ENCODE measurements at places on chromosomes 3 and 15.

- DNase-seq, result no peak
These were observed 35.9 kb upstream of the IREB2 start for GRCh38 chr15:78402061-78402610.

DNA sequence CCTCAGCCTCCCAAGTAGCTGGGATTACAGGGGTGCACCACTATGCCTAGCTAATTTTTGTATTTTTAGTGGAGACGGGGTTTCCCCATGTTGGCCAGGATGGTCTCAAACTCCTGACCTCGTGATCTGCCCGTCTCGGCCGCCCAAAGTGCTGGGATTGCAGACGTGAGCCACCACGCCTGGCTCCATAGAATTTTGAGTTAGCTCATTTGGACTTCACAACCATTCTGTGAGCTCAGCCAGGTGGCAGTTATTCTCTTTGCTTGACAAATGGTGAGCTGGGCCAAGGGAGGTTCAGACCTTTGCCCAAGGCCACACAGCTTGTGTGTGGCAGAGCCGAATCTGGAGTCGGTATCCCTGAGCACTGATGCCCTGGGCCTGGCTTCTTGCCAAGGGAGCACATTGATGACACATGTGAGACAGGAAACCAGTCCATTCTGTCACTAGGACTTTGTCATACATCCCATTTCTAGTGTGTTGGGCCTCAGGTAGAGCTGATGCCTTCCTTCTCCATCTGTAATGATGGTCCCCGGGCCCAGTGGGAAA lies 17.6 kb downstream of the PODXL2 start:
- DNase-seq, result no peak

DNA sequence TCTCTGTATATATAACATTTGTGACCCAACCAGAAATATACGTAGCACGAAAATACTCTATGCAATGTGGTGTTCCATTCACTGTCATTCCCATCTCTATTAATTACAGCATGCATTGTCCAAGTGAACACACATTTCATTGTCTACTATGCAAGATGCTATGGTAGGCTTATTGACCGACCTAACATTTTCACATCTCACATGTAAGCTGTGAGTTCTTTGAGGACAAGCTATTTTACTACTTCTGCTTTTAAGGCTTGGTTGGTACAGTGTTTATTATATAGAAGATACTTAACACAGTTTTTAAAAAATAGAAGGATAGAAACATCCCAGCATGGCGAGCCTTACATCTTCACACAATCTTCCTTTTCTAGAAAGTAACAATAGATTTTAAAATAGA lies 164.4 kb downstream of the KLHL25 start:
- DNase-seq, result no peak

DNA sequence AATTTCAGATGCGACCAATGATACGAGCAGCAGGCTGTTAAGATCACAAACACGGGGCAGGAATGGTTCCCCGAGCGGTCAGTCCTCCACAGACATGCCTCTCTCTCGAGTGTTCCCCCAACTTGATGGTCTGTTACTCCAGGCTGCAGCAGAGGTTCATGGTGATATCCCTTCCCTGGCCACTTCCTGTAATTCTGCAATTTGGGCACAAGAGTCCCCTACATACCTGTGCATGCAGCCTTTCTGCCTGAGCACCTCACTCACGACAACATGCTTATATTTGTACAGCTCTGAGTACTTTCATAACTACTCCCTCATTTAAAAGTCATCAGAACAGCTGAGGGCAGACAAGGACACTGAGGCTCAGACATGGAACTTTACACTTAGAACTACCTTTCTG lies 408.1 kb upstream of the NR2F2 start:
- no peak for DNase-seq

GRCh38 chr3:126508564-126508964 lies 9.0 kb downstream of the UROC1 start:
- DNase-seq, result no peak

- DNase-seq, result no peak
These were observed 5.0 kb downstream of the SPRED1 start for GRCh38 chr15:38257676-38258075.

GRCh38 chr3:124156866-124157712 lies 165.2 kb upstream of the ROPN1 start:
- DNase-seq, result no peak

- peak; percentile 41 for DNase-seq
These were observed 7.0 kb upstream of the BMF start for GRCh38 chr15:40115670-40116093.

DNA sequence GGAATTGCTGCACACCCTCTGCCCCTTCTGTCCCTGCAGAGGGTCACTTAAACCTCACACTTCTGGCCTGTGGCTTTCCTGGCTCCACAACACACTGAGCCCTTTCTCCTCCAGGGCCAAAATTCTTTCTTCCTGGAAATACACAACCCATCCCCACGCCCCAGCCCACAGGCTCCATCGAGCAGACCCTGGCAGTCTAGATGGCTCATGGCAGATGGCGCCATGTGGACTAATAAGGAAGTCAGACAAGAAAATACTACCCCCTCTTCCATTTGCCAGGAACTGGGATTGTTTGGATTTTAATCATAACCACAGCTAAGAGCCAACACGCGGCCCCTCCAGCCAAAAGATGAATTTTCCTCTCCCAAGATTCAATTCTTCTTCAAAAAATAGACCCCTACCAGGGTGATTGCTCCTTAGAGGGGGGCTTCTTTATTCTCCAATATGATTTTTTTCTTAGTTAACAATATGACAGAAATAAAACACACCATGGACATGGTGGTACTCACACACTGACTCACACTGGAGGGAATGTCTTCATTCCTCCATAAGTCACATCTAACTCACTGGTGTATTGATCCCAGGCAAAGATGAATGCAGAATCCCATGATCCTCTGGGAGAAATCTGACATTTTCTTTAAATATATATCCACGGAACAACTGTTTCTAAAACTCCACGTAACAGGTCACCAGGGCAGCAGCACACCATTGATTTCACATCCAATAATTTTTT lies 111.5 kb downstream of the NTRK3 start:
- no peak for DNase-seq

- no peak for DNase-seq
These were observed 212.0 kb downstream of the MEIS2 start for GRCh38 chr15:36888011-36888992.

- no peak for DNase-seq
These were observed 177.7 kb downstream of the UACA start for GRCh38 chr15:70585707-70586034.

DNA sequence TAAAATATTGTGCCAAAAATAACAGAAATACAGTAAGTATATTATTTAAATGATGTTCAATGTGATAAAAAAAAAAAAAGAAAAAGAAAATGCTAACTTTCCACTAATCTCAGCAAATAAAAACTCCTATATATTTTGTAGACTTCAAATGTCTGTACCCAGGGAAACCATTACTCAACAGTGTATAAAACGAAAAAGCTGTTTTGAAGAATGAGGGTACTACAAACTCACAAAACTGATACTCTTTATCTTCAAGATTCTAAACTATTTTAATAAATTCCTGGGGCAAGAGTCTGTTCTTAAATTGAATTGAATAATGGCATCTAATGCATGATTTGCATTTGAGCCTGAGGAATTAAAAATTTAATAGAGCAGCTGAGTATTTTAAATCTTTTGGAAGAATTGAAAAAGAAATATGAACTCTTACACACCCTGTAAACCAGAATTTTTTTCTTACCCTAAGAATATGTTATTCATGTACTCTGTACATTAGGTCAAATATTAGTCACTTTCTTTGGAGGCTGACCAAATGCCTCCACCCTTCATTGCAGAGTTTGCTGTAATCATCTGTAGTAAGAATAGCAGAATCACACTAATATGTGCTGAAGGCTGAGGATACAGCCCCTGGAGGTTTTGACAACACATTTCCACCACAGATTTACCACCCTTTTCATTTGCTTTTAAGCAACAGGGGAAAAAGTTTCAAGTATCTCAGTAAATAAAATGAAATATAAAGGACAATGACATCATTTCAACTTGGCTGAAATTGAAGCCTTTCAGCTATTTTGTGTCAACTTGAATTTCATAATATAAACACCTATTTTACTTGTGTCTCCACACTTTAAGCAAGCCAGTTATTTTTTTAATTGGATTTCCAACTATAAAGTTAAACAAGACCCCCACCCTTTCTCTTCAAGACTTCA lies 79.7 kb downstream of the FBN1 start:
- DNase-seq, result no peak

GRCh38 chr3:60142009-60142408 lies 1092.2 kb upstream of the CFAP20DC start:
- no peak for DNase-seq

GRCh38 chr3:50504681-50505080 lies 1.2 kb upstream of the CACNA2D2 start:
- DNase-seq, result no peak

DNA sequence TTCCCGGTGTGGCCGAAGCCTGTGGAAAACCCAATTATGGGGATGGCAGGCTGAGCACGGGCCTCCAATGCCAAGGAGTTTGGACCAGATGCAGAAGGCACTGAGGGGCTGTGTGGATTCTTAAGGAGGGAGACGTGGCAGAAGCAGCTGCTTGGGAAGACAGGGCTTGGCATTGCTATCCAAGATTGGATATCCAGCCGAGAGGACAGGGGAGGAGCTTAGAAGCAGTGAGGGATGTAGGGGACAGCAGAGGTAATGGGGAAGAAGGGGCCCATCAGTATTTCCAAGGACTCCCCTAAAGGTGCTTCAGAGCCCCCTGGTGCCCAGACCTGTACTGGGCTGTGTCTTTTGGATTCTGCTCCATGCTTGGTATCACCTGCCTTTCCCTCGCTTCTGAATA lies 112.8 kb upstream of the TLE3 start:
- no peak for DNase-seq

- no peak for DNase-seq
These were observed 327.3 kb upstream of the GBE1 start for GRCh38 chr3:82088749-82089148.

DNA sequence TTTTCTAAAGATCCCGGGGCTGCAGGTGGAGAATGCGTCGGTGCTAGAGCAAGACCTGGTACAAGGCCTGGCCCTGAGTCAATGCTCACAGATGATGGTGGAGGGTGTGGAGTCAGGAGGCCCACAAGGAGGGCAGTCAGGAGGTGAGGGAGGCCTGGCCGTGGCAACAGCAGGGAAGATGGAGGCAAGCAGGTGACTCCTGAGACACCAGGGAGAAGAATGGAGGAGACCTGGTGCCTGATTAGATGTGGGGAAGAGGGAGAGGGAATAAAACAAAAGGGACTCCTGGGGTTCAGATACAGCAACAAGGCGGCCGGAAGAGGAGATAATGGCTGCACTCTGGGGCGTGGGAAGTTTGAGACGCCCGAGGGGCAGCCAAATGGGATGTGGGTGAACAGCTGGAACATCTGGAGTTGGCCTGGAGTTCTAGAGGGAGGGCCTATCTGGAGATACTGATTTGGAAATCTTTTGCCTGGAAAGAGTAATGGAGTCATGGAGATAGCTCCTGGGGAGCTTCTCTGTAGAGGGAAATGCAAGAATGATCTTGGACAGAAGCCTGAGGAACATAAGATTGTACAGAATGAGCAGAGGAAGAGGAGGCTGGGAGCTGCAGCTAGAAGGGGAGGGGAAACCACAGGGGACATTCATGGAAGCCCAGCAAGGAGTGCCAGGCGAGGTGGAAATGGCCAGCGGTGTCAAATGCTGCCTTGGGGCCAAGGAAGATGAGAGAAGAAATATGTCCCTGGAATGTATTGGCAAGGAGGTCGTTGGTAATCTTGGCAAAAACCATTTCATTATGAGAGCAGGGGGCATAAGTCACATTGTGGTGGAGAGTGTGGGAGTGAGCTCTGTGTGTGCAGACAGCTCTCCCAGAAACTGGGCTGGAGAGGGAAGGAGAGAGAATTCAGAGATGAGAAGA lies 67.5 kb upstream of the CORO2B start:
- no peak for DNase-seq

DNA sequence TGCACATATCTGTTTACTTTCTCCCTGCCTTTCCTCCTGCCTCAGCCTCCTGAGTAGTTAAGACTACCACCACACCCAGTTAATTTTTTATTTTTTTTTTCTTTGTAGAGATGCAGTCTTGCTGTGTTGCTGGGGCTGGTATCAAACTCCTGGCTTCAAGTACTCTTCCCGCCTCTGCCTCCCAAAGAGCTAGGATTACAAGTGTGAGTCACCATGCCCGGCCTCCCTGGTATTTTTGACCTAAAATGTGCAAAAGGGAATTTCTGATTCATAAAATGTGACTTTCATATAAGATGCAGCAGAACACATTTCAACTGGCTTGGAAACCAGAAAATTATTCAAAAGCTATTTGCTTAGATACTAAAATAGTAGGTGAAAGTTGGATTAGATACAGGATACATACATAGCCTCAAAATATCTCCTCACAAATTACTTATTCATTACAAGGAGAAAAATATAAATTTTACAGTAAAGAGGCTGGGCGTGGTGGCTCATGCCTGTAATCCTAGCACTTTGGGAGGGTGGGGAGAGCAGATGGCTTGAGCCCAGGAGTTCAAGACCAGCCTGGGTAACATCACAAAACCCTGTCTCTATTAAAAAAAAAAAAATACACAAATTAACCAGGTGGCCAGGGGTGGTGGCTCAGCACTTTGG lies 32.0 kb downstream of the MAP4 start:
- DNase-seq, result no peak

DNA sequence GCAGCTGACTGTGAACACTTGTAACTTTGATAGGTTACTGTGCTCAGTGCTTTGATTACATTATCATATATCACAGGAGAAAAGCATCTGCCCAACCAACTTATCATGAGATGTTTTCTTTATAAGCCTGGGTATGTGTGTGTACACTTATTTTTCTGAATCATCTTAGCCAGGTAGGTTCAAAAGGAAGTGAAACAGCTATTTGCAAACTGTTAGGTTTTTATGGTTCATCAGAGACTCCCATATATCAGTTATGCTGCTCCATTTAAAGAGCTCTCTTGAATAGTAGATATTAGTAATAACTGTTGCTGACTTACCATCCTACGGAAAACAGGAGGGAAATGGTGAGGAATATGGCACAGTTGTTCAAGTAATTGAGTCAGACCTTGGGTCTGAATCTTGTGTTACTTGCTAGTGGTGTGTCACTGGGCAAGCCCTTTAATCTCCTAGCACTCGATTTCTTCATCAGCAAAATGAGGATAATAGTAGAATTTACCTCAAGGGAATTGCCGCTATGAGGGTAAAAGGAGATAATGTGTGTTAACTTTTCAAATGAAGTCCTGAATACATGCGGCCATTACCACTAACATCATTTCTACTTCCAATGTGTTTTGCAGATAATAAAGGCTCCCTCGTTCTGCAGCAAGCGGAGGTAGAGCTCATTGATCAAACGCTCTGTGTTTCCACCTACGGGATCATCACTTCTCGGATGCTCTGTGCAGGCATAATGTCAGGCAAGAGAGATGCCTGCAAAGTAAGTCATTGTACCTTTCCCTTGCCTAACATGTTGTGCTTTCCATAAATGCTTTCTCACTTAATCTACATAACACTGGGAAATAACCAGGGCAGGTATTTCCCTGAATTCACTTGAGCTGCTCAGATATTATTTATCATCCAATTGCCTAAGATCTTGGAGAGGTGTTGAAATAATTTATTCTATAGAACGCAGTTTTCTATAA lies 7.8 kb upstream of the C3orf52 start:
- no peak for DNase-seq

GRCh38 chr15:79560384-79560783 lies 128.2 kb downstream of the MINAR1 start:
- DNase-seq, result no peak

Measured in activated effector memory CD4-positive, alpha-beta T cell treated with Interleukin-2 at 50 U/mL for 16 hours (primary cell).